ENCODE measurements at places on chromosomes 2 and 18.

GRCh38 chr18:36392979-36393287 lies 95.4 kb downstream of the FHOD3 start:
- DNase-seq = no peak

GRCh38 chr2:168210895-168211570 lies 36.4 kb downstream of the STK39 start:
- peak; percentile 81 for DNase-seq

DNA sequence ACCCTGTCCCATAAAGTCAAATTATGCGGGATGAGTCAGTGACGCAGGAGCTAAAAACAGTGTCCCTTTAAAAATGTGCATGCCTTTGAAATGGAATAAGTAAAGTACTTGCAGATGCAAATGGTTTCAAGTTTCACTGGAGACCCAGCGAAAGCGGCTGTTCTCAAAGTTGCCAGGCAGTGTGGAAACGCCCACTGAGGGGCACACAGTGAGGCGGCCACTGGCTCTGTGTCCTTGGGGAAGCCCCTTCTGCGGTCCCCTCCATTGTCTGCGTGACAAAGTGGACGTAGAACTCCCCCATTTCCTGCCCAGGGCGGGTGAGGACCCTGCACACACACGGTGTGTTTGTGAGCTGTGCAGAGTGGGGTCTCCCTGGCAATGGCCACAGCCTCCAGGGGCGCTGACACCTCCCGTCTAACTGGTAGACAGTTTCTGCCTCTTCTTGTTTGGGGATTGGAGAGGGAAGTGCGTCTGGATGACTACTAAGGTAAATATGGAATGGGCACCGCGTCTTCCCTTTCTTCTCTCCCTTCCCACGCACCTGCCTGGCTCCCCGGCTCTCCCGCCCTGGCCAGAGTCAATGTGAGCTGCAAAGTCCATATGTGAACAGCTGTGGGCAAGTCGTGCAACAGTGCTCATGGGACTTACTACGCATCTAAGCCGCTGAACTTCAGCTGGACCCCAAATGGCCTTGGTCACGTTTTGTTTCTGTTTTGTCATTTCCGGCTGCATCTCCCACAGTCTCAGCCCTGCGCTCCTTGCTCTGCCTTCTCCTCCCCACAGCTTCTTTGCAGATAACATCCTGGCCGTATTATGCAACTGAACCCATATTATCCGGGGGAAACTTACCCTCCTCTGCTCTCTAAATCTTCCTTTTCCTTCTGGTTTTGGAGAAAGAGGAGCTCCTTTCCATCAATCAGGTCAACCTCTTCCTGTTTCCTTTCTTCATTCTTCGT lies 33.7 kb upstream of the ZNF516 start:
- peak; percentile 47 for DNase-seq

GRCh38 chr18:8300751-8301410 lies 308.4 kb upstream of the RAB12 start:
- DNase-seq = no peak

GRCh38 chr2:4844881-4845280 lies 847.3 kb upstream of the SOX11 start:
- no peak for DNase-seq

- DNase-seq = peak; percentile 59
Measured at GRCh38 chr2:62475172-62476011, 30.6 kb downstream of the TMEM17 start.

DNA sequence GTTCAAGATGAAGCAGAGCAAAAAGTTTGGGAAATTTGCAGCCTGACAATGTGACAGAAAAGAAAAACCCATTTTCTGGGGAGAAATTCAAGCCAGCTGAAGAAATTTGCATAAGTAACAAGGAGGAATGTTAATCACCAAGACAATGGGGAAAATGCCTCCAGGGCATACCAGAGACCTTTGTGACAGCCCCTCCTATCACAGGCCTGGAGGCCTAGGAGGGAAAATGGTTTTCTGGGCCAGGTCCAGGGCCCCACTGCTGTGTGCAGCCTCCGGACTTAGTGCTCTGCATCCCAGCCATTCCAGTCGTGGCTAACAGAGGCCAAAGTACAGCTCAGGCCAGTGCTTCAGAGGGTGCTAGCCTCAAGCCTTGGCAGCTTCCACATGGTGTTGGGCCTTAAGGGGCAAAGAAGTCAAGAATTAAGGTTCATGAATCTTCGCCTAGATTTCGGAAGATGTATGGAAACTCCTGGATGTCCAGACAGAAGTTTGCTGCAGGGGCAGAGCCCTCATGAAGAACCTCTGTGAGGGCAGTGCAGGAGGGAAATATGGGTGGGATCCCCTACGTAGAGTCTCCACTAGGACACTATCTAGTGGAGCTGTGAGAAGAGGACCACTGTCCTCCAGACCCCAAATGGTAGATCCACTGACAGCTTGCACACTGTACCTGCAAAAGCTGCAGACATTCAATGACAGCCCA lies 314.1 kb upstream of the TRIB2 start:
- no peak for DNase-seq

All from GM03348 (cell line).